ENCODE measurements at places on chromosomes 6 and 20.

DNA sequence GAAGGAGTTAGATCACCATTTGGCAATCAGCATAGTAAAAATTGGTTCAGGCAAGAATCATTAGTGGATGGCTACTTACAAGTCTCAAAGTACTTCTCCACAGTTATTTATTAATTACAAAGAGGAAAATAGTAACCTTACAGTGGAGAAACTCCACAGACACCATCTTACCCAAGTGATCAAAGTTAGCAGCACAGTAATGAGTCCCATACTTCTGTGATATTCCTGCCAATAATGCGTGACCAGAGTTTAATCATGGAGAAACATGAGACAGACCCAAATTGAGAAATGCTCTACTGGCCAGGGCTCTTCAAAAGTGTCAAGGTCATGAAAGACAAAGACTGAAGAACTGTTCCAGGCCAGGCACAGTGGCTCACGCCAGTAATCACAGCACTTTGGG, 9.5 kb downstream of the TBC1D7 start:
- no peak for DNase-seq

DNA sequence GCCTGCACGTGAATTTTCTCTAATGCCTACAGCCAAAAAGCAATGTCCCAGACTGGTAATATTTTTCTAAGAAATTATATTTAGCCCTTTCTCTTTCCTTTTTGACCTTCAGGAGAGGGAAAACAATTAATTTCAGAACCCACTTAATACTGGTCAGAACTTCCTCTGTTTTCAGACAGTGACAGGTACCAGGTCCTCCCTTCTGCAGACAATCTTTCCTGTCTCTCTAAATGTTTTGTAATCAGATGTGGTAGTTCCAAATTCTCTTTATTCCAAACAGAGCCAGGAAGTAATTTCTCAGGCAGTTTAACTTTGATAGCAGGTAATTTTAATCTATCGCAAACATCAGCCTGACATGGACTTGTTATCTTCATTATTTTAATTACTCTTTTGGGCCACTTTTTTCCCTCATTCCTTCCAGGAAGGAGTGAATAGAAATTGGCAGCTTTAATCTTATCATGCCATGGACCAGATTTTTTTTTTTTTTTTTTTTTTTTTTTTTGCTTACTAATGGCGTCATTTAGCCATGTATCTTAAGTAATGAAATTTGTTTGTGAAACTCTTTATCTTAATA, 348.6 kb upstream of the SOX4 start:
- no peak for DNase-seq

- no peak for DNase-seq
Measured at GRCh38 chr20:60424267-60424902, 466.2 kb downstream of the CDH26 start.

GRCh38 chr20:63782051-63782471, 42.5 kb downstream of the SLC2A4RG start:
- DNase-seq: no peak

DNA sequence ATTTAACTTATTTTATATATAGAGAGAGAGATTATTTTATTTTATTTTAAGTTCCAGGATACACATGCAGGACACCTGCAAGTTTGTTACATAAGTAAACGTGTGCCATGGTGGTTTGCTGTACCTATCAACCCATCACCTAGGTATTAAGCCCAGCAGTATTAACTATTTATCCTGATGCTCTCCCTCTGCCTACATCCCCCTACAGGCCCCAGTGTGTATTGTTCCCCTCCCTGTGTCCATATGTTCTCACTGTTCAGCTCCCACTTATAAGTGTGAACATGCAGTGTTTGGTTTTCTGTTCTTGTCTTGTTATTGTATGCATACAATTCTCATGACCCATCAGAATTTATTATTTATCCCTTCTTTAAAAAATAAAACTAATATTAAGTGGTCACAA, 34.6 kb downstream of the FKBP1C start:
- peak; percentile 25 for DNase-seq

GRCh38 chr6:17621003-17621402, 20.9 kb downstream of the FAM8A1 start:
- DNase-seq: no peak

DNA sequence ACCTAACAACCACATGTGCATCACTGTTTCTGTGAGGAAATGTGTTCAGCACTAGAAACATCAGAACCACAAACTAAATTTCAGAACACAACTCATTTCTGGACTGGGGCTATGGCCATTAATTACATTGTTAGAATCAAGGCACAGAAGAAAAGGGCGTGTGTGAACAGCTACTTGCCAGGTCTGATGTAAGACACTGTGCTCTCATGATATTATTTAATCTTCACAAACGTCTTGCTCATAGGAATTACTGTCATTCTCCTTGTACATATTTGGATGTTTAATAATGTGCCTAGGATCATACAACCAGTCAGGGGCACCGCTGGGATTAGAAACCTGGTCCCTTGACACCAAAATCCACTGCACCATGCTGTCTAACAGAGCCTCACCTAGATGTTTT, 14.8 kb downstream of the ADGRF1 start:
- DNase-seq: no peak

DNA sequence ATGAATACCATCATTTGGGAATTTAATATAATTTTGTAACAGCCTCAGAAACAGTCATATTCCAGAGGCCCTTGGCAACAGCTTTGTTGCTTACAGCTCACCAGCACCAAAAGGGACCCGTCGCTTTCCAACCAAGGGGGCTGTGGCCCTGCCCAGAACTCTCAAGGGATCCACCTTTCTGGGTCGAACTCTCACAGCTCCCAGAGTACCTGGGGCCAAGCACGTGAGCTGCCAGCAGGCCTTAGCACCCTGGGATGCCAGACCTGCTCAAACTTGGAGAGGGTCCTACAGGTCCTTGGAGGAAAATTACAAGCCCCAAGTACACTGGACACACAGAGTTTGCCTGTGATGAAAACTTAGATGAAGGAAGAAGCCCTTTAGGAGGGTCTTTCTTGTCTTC, 66.6 kb downstream of the SNX5 start:
- DNase-seq: no peak

GRCh38 chr20:36374995-36375394, 68.9 kb downstream of the DLGAP4 start:
- DNase-seq: no peak

DNA sequence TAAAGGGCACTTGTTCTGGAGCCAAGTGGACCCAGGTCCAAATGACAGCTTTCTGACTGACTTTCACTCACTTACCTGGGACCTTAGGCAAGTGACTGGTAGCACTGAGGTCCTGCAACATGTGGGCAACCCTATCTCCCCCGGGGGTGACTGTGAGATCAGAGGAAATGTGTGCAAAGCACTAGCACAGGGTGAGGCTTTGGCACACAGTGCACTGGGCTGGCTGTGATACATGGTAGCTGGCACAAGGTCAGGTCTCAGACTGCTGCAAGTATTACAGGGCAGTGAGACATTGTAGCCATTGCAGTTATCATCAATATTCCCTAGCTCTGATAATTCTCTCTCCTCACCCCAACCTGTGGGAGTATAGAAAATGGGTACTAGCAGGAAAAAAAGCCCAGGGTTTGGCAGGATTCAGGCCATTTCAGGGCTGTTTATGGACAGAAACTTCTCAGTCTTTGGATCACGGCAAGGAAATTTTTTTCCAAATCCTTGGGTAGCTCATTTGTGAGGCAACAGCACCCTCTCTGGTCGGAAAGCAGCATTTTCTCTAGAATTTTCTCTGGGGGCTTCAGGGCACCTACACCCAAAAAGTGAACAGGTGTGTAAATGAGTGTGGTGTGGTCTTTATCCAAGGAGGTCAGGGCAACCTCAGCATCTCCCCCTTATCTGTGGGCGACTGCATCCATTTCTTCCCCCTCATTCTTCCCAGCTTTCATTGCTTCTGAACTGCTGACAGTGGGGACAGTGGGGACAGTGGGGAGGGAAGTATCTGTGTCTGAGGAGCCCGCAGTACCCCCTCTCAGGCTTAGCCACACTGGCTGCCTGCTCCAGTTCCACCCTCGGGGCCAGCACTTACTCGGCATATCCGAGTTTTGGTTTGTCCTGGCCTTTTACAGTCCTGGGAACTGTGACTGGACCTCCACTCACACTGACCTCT, 148.7 kb upstream of the PHACTR3 start:
- DNase-seq: no peak

GRCh38 chr6:41958022-41958856, 16.6 kb upstream of the CCND3 start:
- DNase-seq: no peak

DNA sequence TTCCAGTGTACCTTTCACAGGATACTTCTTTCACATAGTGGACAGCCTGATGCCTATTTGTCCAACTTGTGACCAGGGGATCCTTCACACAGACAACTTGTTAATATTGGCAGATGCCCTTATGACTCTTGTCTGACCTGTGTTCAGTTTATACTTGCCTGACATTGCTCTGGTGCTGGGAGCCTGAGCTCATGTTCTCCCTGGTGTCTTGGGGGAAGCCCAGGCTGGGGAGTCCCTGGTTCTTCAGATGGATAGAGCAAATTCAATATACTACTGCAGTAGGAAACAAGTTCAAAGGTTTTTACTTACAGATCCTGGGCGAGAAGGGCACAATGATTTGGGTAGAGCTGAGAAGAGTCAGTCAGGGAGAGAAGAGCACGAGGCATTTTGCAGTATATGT, 76.1 kb downstream of the NKAIN2 start:
- no peak for DNase-seq

DNA sequence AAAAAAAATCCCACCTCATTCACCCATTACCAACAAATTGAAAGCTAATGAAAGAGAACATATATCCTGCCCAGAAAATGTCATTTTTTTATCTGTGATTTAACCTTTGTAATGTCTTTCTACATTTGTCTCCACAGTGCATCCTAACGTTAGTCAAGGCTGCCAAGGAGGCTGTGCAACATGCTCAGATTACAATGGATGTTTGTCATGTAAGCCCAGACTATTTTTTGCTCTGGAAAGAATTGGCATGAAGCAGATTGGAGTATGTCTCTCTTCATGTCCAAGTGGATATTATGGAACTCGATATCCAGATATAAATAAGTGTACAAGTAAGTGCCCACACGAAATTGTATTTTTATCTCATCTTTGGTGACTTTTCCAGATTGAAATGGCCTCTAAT, 30.0 kb downstream of the RSPO3 start:
- DNase-seq: no peak

GRCh38 chr6:152173321-152173720, 365.8 kb downstream of the ESR1 start:
- DNase-seq: no peak

DNA sequence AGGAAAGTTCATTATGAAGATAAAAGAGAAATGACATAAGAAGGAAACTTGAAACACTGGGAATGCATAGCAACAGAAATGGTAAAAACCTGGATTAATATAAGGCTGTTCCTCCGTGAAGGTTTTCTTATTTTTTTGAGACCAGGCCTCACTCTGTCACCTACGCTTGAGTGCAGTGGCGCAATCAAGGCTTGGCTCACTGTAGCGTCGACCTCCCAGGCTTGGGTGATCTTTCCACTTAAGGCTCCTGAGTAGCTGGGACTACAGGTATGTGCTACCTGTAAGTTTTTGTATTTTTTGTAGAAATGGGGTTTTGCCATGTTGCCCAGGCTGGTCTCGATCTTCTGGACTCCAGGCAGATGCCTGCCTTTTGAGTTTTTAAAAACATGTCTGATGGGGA, 51.7 kb downstream of the PANK2 start:
- no peak for DNase-seq

DNA sequence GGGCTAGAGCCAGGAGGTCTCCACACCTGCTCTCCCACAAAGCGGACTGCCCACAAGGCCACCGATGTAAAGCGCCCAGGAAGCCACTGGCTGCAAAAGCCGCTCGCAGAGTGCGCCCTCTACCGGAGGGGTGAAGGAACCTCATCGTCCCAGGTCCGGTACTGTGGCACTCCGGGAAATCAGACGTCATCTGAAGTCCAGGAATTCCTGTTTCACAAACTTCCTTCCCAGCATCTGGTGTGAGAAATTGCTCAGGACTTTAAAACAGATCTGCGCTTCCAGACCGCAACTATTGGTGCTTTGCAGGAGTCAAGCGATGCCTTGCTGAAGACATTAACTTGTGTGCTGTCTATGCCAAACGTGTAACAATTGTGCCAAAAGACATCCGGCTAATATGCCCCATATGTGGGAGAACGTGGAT, 115.1 kb upstream of the ARID1B start:
- peak; percentile 80 for DNase-seq

DNA sequence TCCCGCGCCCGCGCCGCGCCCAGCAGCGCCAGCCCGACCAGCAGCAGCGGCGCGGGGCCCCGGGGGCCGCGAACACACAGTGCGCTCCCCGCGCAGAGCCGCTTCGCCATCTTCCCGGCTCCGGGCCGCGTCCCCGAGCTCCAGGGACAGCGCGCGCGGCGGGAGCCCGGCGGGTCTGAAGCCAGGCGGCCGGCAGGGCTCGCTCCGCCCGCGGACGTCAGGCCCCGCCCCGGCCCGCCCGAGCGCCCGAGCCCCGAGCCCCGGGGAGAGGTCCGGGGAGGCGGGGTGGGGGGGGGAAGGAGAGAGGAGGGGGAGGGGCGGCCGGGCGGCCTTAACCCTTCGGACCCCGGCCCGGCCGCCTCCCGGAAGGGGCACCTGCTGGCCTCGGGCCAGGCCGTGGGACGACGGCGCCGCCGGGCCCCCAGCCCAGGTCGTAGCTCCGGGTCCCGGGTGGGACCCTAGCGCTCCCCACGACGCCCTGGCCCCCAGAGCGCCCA, at the start of gene LAMA5:
LAMA5 (minus strand) TSS at position 177 of the 497 bp plus-strand sequence; CDS start at position 110, 67 bp downstream.
- peak; percentile 74 for DNase-seq

DNA sequence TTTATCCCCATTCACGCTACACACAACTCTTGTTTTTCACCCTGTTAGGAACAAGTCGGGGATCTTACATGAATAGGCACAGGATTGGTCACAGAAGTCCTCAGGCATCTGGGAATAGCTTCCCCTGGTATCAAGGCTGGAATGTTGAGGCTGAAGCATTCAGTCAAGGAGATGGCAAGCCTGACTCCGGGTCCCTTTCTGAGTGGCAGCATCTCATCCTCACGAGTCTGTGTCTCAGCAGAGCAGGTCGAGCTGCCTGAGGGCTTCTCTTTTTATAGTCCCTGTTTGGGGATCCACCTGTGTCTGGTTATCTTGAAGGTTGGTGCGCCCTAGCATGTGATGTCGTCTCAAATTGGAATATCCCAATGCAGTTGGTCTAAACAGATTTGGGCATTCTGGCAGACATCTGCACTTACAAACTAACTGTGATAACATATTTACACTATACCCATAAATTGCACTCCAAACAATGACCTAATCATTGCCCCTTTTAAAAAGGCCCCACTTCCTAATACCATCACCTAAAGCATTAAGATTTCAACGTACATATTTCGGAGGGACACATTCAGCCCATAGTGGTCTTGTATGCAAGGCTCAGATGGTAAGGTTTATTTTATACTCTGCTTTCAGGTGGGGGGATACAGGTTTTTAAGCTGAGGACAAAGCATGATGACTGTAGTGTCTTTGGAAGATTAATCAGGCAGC, 112.7 kb upstream of the CLDN20 start:
- no peak for DNase-seq

- DNase-seq: no peak
Measured at GRCh38 chr6:157013649-157014304, 236.6 kb downstream of the ARID1B start.

DNA sequence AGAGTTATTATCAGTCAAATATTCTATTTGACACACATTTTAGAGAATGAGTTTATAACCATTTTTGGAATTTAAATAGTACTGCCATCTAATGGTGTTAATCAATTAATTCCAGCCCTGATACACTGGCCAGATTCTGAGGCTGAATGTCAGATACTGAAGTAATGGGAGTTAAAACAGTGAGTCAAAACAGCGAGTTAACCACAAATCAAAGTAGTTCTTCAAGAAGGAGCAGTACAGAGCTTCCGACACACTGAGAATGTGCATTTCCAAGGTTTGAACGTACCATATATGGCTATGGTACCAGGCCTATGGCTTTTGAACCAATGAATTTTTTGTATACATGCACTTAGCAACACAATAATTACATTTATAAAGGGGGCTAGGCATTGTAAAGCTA, 11.3 kb upstream of the CEP43 start:
- no peak for DNase-seq

Measured in WTC11 (cell line).